ENCODE measurements at places on chromosomes 12 and 14.
A peak's percentile ranks its signal among the peaks of the same experiment; 100 is the strongest.

DNA sequence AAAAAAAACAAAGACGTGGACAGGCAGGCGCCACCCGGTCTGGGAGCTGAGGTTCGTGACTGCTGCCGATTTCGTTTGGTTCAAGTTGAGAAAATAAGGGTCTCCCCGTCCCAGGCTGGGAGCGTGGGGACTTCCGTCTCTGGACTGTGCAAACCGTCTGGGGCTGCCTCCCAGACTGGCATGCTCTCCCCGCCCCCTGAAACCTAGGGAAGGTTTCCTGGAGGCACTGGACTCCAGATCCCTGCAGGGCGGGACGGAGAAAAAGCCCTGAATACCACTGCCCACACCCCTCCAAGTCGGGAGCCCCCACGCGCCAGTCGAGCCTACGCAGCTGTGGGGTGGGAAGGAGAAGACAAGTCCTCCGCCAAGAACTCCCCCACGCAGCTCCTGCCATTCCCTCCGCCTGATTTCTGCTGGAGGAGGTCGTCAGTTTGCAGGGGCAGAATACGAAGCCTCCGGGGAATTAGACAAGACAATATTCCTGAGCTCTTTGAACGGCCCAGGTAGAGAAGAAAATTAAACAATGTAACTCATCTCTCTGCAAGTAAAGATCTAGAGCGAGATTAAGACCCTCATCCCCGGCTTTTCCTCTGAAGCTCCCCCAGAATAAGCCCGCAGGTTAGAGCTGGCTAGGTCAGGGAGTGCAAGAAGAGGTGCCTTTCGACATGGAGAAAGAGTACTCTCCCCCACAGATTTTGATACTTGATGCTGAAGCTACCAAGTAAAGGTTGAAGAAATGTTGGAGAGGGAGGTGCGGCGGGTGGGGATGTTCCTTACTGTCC, 10.4 kb upstream of the HOXC13 start:
- DNase-seq, result no peak

DNA sequence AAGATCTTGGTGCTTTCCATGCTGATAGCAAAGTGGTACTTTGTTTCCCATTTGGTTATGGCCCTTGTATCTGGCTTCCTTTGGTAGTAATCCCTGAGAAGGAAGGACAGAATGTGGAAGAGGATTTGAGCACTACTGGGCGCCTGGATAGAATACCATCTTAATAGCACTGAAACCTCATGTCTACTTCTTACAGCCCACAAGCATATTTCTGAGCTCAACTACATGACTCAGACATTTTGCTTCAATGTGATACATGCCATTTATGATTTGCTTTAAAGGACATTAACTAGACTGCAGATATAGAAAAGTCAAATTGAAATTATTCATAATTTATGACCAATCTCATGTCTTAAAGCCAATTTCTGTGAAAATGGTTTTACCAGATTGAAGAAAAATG, 80.4 kb downstream of the LIN7A start:
- peak; percentile 33 for DNase-seq

DNA sequence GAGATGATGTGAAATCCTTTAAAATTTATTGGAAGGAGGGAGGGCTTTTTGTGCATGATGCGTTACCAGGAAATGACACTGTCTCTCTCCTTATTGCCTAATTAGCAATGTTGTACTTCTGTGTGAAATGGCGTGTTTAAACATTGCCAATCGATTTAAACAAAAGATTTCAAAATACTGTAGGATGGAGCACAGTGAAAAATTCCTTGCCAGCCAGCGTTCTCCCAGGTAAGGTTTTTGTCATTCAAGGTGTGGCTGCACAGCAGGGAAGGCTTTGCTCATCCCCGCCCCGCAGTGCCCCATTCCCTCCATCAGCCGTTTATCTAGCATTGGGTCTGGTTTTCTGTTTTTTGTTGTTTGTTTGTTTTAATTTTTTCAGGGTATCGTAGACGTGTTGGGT, 137.3 kb downstream of the CACNA1C start:
- DNase-seq, result no peak

- DNase-seq, result no peak
Measured at GRCh38 chr14:102891111-102891510, 31.4 kb upstream of the AMN start.

DNA sequence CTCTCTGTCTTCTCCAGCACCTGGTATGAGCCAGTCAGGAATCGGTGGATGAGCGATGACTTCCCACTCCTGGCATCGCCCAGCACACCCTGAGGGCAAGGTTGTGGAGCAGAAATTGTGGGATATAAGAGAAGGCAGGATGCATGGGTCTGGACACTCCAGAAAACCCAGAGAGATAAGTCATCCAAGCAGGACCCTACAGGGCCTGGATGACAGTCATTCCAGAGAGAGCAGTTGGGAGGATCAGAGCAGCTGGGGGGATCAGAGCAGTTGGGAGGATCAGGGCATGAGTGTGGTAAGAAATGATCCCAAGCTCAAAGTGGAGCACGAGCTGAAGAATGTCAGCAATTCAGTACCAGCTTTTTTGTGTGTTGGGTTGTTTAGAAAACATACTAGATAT, 4.0 kb downstream of the AGAP2 start:
- DNase-seq, result no peak

DNA sequence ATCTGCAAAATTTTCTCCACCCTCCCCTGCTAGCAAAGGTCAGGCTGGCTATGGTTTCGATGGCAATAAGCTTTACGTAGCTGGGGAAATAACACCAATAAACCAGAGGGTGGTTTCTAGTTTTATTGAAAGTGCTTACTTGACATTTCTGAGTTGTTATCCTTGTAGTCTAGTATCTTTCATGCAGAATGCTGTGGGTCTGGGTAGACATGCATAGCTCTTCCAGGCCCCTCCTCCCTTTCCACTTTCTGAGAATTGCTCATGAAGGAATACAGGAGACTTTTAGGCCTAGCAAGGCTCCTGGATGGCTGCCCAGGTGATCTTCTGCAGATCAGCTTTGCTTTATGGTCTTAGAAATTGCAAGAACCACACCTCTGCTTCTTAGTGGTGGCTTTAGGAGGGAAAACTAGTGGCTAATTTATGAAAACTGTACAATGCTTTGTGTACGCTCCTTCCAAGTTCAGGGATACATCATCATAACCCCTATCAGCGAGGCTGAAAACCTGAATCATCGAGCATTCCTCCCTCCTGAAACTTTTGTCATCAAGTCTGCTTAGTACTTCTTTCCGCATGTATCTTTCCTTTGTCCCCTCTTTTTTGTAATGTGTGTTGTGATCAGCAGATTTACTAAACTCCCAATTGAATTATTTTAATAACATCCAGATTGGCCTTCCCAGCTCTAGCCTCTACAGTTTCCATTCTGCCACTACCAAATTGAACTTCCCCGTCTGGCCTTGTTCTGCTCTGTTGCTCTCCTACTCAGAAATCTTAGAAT, 473.0 kb downstream of the RAD51B start:
- no peak for DNase-seq

GRCh38 chr14:94088516-94088915, 7.4 kb downstream of the IFI27L1 start:
- peak; percentile 23 for DNase-seq

GRCh38 chr12:81329085-81329484, 251.2 kb downstream of the ACSS3 start:
- DNase-seq, result peak; percentile 35

- DNase-seq, result peak; percentile 43
Measured at GRCh38 chr14:81565441-81566290, 32.0 kb upstream of the SEL1L start.

GRCh38 chr14:62126879-62127478, 364.8 kb downstream of the SNAPC1 start:
- peak; percentile 80 for DNase-seq

GRCh38 chr14:55142466-55142865, 13.4 kb downstream of the LGALS3 start:
- no peak for DNase-seq

DNA sequence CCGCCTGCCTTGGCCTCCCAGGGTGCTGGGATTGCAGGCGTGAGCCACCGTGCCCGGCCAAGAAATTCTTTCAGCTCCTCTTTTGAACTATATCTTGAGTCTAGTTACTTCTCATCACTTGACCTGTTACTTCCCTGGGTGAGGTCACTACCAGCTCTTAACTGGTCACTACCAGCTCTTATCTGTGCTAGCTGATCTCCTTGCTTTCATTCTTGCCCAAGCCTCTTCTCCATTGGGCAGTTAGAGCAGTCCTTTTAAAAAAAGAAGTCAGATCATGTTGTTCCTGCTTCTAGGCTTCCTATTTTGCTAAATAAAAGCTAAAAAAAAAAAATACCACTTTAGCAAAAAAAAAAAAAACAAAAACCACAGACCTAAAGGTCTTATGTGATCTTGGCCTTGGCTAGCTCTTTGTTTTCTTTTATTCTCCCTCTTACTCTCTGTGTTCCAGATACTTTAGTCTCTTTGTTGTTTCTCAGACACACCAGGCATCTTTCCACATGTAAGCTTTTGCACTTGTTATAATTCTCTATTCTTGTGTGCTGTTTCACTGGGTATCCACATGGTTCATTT, 63.5 kb downstream of the RAD51B start:
- peak; percentile 5 for DNase-seq

- DNase-seq, result peak; percentile 87
Measured at GRCh38 chr12:27424631-27425230, 21.8 kb upstream of the SMCO2 start.

GRCh38 chr14:100306998-100307765, 938 bp upstream of the SLC25A29 start:
- no peak for DNase-seq

DNA sequence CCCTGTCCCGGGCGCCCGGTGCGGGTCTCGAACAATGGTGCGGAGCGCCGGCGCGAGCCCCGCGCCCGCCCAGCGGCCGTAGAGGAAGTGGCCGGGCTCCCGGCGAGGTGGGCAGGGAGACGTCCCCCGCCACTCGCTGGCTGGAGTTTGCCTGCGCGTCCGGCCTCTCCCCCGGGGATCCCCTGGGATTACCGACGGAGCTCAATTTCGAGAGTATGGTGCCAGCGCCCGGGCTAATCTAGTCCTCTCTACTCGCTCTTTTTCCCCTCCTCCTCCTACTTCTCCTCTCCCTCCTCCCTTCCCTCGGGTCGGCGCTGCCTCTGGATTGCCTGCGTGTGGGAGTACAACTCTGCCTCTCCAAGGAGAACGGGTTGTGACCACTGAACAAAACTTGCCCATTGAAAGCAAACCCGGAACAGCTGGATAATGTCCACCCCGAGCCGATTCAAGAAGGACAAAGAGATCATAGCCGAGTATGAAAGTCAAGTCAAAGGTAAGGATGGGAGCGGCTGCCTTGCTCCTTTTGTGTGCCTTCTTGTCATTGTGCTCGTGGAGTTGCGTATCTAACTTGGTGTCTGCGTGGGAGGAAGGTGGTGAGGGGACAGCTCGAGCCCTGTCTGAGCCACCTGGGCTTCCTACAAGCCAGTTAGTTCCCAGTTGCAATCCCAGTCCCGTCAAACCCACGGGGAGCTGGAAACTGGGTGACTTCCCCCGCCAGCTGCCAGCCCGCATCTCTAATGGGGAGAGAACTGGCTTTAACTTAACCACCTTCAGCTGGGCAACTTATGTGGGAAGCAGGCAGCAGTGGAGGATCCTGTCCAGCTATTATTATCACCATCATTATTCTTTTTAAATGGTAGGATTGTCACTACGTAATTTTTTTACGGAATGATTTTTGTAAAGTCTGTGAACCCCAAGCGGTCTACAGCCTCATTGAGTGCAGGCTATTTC, at the start of gene SRGAP1:
Gene SRGAP1, plus strand, starts transcription at position 310 of the 951 bp plus-strand sequence. Its CDS starts 117 bp downstream, at position 427.
- peak; percentile 86 for DNase-seq

DNA sequence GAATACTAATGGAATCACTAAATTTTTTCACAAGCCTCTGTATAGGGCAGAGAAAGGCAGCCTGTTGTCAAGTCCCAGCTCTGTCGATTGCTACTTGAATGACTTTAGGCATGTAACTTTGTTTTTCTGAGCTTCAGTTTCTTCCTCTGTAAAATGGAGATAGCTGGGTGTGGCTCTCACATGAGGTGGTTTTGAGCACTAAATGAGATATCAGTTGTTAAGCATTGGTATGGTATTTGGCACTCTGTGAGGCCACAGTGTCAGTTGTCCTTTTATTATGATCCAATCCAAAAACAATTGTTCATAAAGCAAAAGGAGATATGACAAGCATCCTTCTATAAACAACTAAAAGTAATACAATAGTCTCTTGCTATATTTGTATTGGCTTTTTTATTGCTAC, 120.6 kb downstream of the DUSP6 start:
- no peak for DNase-seq

DNA sequence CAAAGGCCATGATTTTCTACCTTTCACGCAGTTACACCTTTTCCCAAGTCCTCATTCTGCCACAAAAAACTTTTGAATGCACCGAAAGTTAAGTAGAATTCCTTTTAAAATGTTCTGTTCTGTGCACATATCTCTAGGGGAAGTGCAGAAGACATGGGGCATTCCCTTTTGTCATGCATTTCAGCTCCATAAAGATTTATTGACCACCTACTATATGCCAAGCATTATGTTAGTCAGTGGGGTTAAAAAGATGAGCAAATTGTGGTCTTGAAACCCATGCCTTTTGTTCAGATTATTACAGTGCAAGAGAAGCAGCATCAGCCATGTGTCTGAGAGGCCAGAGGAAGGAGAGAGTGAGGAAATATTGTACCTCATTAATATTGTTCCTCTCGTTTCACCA, 338.5 kb downstream of the RGS6 start:
- DNase-seq, result no peak

GRCh38 chr12:124428136-124428791, 133.4 kb downstream of the RFLNA start:
- peak; percentile 83 for DNase-seq

- DNase-seq, result peak; percentile 12
Measured at GRCh38 chr12:112664569-112664968, 127.0 kb upstream of the RPH3A start.

- peak; percentile 67 for DNase-seq
Measured at GRCh38 chr14:31568161-31568560, 7.0 kb downstream of the NUBPL start.

- peak; percentile 63 for DNase-seq
Measured at GRCh38 chr12:121005346-121005815, 10.9 kb downstream of the C12orf43 start.

GRCh38 chr12:80710727-80711449, 3.5 kb downstream of the MYF6 start:
- no peak for DNase-seq

DNA sequence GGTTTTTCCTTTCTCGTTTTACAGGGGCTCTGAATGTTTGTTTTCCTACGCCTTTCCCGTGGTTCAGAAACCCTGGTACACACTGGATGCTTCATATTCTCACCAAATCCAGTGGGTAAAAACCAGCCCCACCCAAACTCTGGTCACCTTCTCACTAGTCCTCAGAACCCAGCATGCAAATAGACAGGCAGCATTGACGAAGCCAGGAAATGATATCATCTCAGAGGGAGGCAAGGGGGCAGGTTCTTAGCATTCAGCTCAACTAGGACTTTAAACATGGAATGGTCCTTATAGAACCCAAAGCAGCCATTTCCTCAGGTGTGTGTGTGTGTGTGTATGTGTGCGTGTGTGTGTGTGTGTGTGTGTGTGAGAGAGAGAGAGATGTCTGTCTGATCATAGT, 142.0 kb downstream of the KCNK10 start:
- DNase-seq, result no peak

Data from choroid plexus epithelial cell (primary cell).